ENCODE measurements at places on chromosomes 4 and X.

- no peak for DNase-seq
These were observed 38.6 kb upstream of the HMX1 start for GRCh38 chr4:8910100-8910821.

GRCh38 chr4:92163348-92163747 is 140.4 kb upstream of the GRID2 start:
- no peak for DNase-seq

GRCh38 chr4:75514949-75515612 is 808 bp downstream of the THAP6 start:
- no peak for DNase-seq

GRCh38 chrX:15853586-15854079 is 980 bp downstream of the AP1S2 start:
- no peak for DNase-seq

DNA sequence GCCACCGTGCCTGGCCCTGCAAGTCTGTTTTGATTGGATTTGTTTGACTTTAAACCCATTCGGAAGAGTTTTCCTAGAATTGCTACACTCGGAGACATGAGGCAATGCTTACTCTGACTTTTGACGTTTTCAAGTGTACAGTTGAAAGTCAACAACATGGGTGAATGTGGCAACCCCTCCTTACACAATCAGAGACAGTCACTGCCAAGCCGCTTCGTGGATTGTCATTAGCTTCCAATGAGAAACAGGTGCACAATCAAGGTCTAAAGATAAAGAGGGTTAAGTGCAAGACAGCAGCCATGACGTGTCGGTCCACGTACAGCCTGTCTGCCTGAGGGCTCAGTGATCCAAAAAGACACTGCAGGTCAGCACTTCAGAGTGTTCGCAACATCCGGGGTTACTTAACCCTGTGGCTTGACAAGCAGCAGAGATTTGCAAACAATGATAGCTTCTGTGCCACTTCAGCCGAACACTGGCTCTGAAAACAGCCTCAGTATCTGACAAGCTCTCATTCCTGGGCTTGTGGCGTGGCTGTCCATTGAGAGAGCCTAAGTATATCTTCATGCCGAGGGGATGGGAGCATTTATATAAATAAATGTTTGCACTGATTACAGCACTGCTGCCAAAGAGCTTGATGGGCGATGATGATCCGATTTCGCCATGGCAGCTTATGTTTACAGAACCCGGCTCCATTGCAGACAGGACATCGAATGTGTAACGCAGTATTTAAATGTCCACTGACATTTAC is 180.0 kb downstream of the DHRSX start:
- DNase-seq = no peak

DNA sequence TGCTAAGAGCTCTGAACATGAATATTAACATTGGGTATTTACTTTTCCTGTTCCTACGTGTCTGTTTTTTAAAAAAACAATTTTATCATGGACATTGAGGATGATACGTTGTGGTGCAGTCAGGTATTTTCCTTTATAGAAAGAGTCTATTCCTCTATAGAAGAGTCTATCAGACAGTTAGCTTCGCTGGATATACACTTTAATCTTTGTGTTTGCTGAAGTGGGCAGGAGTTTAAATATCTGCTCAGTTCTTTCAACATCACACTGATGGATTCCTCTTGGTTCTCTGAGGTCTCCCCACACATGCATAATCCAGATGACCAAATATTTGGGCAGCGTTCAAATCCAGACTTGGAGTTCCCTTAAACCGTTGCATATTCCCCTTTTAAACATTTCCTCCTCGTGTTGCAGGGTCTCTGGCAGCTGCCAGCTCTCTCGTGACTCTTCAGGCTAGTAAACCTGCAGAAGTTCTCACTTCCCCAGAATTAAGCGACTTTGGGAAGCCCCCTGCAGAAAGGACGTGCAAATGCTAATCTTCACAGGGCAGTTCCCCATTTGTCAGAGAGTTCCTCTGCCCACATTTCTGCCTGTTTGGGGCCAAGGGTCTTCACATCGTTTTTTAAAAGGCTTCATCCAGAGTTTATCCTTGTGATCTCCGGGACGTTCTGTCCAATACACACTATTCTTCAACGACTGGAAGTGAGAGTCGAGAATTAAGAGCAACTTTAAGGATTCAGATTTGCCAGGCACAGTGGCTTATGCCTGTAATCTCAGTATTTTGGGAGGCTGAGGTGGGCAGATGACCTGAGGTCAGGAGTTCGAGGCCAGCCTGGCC is 20.5 kb upstream of the DHRSX start:
- no peak for DNase-seq

DNA sequence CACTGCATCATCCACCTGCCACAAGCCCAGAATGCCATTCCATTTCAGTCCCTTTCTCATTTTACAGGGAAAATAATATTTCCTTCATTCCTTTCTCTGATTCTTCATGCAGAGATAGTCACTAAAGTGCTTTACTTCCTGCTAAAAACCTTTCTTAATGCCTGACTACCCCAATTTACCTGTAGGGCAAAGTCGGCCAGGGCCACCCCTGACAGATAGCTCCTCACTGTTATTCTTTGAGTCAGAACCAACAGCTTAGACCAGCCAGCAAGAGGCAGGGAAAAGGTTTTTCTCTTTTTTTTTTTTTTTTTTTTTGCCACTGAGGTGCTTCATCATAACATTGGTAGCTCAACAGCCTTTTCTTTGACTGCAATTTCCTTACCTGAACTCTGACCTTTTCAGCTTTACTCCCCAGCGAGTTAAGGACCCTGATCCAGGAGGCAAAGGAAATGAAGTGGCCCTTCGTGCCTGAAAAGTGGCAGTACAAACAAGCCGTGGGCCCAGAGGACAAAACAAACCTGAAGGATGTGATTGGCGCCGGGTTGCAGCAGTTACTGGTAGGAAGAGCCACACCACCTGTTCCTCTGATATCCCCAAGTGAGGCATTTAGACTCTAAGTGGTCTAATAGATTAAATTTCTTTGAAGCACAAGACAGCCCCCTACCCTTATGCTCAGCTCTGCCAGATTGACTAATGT is 85.0 kb downstream of the ALPK1 start:
- DNase-seq = no peak

DNA sequence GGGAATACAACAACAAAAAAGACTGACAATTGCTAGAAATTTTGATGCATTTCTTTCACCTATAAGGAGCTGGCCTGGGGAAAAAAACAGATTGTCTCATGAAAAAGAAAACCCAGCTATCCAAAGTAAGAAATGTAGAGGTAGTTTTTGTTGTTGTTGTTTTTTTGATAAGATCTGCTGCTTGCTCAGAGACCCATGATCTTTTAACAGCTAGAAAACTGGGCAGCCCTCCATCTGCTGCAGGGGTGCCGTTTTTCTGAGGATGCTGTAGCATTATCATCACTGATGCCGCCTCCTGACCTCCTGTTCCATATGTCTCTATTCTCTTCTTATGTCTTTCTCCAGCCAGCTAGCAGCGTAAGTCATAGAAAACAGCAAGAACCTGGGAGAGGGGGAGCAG is 98.3 kb downstream of the BMPR1B start:
- no peak for DNase-seq

GRCh38 chr4:93780080-93780479 is 48.5 kb upstream of the ATOH1 start:
- no peak for DNase-seq

- DNase-seq = no peak
These were observed 945.9 kb upstream of the NDST4 start for GRCh38 chr4:116059361-116059760.

DNA sequence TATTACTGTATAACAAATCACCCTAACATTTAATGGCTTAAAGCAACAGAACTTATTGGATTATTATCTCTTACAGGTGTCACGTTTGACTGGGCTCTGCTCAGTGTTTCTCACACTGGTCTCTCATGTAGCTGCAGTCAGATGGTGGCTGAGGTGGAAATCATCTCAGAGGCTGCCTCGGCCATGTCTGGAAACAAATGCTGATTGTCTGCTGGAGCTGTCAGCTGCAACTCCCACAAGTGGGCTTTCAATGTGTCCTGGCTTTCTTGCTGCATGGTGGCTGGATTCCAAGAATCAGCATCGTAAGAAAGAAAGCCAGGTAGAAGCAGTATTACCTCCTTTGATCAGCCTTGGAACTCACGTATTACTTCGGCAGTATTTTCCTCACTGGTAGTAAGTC is 277.6 kb downstream of the SPANXN1 start:
- DNase-seq = no peak

- no peak for DNase-seq
These were observed 150.7 kb upstream of the EOLA2 start for GRCh38 chrX:150088766-150089518.

DNA sequence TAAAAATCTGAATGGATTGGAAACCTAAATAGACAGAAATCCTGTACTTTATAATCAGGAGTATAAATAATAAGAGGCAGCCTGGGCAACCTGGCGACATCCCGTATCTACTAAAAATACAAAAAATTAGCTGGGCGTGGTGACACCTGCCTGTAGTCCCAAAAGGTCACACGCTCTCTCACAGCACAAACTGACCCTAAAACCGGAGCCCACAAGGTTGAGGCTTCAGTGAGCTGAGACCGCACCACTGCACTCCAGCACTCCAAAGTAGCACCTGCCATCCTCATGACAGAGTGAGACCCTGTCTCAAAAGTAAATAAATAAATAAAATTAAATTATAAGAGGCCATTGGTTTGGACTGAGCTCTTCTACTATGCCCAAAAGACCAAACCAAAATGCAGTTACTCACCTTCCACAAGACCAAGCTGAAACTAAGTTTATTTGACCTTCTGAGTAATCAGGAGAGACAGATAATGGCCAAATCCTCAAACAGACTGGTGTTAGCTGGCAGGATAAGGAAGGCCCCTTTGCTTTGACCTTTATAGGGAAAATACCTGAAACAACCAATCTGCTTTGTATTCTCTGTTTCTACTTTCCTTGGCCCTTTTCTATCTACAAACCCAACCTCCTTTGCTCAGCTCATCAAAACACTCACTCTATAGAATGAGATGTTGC is 3.2 kb upstream of the GRSF1 start:
- no peak for DNase-seq

- no peak for DNase-seq
These were observed 3.8 kb upstream of the GRPR start for GRCh38 chrX:16119353-16120220.
